ENCODE measurements at places on chromosomes 11 and 22.

DNA sequence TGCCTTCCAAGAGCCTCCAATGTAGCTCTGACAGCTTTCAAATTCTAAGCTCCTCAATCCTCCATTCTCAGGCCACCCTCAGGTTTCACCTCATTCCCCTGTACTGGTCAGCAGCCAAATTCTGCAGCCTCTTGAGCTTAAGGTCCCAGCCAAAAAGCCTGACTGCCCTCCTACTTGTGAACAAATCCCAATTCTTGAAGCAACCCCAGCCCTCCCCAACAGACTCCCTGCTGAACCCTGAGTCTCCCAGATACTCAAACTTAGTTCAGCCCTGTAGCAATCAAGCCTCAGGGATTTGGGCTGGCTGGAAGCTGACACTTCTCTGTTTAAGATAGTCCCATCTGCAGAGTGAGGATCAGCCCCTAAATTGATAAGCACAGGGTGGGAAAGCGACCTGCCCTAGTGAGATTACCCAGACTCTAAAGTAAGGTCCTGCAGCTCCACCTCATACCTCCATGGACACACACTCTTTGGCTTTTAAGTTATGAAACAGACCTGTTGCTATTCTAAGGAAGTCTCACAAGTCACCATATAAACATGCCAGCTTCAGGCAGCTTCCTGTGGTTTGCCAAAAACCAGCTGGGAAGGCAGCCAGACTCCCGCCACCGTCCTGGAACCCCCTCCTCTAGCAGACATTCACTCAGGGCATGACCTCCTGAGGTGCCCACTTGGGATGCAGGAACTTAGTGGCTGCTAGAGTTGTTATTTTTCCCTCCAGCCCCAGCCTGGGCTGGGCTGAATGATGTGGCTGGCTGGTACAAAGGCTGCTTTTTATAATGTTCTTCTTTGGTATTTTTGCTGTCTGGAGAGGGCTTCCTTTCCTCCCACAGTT is 82.5 kb upstream of the PICALM start:
- DNase-seq: peak; percentile 29

GRCh38 chr11:848380-848931 is 5.8 kb downstream of the TSPAN4 start:
- DNase-seq: no peak

DNA sequence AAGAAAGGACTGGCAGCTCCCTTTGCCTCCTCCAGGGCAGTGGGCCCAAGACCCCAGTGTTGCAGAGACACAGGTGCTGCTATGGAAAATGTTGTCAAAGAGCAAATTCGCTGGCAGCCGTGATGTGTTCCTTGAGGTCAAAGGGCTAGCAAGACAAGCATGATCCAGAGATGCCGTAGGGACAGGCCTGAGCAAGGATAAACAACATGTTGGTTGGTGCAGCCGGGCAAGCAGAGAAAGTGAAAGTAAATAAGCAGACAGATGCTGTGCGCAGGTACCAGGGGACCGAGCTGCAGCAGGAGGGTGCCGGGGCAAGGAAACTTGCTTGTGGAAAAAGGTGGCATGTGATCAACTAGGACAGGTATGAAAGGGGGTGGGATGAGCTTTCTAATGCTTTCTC is 125.5 kb upstream of the NECTIN1 start:
- no peak for DNase-seq

DNA sequence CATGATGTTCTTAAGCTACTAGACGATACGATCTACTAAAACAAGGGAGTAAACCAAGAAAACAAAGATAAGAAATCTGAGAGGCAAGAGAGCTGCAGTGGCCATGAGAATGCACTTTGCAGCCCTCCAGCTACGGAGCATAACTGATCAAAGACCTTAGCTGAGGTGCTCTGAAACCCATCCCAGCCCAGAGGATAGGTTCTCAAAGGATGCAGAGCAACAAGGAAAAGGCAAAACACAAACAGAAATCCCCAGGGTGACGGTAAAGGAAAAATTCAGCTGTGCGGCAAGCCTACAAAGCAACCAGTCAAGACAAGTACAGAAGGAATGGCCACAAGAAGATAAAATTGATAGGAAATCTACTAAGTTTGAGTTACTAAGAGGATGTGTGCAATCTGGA is 32.5 kb upstream of the CFAP300 start:
- no peak for DNase-seq

DNA sequence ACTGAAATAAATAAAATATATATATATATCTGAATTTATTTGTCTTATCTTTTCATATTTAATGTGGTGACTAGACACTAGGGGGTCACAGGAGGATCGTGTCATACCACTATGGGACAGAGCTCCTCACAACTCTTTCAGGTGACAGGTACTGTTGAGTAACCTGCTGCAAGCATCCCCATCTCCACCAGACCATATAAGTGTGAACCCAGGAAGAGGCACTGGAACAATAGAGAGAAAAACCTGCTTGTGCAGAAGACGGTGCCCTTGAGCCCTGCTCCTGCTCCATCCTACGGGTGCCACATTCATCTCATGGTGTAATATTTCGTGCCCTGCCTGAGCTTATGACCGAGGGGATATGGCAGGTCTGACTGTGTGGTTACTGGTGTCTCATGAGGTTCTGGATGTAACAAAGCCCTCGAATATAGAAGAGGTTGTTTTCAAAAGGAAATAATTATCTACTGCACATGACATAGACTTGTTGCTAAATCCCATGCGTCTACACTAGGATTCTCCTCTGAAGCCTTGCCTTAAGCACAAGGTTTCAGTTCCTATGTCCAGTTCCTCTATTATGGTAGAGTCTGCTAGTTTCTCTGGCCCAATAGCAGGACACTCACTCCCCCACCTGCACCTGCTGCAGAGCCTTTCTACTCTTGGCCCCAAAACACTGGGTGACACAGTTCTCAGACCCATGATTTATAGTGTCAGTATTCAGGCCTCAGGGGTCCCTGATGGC is 70.4 kb downstream of the GGTLC2 start:
- DNase-seq: no peak

- no peak for DNase-seq
Measured at GRCh38 chr11:587978-588380, 11.7 kb downstream of the PHRF1 start.

GRCh38 chr11:118033443-118033842 is 43.4 kb upstream of the TMPRSS4 start:
- no peak for DNase-seq

- no peak for DNase-seq
Measured at GRCh38 chr11:106131998-106132397, 54.5 kb downstream of the AASDHPPT start.

GRCh38 chr22:20087319-20088262 is 7.5 kb downstream of the DGCR8 start:
- no peak for DNase-seq

- no peak for DNase-seq
Measured at GRCh38 chr22:49128874-49129273, 698.8 kb downstream of the BRD1 start.

GRCh38 chr11:85946221-85946620 is 91.0 kb downstream of the CCDC83 start:
- DNase-seq: no peak

GRCh38 chr11:75899806-75900205 is 84.8 kb downstream of the UVRAG start:
- no peak for DNase-seq

- DNase-seq: no peak
Measured at GRCh38 chr22:43882122-43882767, 9.6 kb downstream of the PNPLA5 start.

DNA sequence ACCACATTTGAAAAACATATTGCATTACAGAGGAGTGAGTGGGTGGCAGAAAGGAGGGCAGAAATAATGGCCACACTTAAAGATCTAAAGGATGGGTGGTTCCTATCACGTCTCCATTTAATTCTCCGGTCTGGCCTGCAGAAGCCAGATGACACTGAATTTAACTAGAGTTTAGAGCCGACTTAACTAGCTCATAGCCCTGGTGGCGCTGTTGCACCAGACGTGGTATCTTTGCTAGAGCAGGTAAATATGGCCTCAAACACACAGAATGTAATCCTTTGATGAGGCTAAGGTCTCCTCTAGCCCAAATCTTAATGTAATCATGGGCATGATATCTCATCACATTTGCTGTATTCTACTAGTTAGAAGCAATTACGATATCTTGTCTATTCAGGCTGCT is 51.5 kb upstream of the GAL start:
- peak; percentile 60 for DNase-seq

DNA sequence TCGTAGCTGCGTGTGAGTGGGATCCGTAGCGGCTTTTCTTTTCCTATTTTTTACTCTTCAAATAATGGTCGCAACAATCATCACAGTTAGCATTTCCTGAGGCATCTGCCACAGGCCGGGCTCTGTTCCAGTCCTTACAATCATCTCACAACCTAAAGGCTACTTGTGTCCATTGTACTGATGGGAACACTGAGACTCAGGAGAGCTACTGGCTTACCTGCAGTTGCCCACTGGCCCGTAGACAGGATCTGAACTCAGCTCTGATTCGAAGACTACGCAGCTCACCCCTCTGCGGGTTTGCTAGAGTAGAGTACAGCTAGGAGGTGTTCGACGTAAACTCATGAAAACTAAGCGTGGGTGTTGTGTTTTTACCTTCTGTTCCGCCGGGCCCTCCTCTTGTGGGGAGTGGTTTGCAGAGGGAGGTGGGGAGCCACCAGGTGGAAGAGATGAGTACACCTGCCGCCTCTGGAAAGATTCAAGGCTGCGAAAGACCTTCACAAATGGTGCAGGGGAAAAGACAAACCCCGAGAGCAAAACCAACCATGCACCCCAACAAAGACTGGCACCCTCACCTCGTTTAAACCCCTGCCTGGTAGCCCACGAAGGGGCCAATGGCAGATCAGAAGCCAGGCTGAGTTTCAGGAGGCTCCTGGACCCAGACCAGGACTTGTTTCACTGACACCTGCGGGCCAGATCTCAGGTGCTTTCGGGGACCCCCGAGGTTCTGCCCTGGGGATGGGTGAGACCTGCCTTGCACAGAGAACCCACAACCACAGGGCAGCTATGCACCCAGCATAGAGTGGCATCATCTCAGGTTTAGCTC is 18.3 kb upstream of the RFPL3 start:
- no peak for DNase-seq

GRCh38 chr11:62273789-62274275 is 3.9 kb downstream of the SCGB2A2 start:
- DNase-seq: no peak

- DNase-seq: no peak
Measured at GRCh38 chr11:34013898-34014571, 37.5 kb upstream of the CAPRIN1 start.

DNA sequence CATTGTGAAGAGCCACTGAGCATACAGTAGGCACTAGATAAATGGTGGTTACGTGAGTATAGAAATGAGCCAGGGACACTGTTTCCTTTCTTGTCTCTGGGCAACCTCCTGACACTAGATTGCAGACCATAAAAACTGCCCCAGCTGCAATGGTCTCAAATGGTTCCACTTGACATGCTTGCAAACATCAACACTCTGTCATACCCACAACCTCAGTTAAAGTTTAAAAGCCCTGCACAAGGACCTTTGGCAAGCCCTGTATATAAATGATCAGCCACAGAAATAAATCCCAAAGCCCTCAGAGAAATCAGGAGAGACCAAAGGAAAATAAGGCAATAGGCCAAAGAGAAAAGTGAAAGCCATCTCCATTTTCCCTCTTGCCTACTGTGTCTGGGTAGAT is 20.7 kb downstream of the PLEKHA7 start:
- DNase-seq: no peak

DNA sequence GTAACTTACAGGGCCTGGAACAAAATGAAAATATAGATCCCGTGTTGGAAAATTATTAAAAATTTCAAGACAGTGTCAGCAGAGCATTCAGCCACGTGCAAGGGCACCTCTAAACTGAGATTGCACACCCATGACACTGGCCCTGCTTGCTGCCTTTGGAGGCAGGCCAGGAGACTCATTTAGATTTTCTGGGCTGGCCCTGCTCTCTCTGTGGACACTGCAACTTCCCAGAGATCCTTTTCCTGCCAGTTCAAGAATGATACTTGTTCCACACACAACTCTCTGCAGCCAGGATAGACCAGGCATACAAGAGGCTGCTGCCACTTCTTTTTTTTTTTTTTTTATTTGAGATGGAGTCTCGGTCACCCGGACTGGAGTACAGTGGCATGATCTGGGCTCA is 56.7 kb upstream of the PTPRJ start:
- no peak for DNase-seq

DNA sequence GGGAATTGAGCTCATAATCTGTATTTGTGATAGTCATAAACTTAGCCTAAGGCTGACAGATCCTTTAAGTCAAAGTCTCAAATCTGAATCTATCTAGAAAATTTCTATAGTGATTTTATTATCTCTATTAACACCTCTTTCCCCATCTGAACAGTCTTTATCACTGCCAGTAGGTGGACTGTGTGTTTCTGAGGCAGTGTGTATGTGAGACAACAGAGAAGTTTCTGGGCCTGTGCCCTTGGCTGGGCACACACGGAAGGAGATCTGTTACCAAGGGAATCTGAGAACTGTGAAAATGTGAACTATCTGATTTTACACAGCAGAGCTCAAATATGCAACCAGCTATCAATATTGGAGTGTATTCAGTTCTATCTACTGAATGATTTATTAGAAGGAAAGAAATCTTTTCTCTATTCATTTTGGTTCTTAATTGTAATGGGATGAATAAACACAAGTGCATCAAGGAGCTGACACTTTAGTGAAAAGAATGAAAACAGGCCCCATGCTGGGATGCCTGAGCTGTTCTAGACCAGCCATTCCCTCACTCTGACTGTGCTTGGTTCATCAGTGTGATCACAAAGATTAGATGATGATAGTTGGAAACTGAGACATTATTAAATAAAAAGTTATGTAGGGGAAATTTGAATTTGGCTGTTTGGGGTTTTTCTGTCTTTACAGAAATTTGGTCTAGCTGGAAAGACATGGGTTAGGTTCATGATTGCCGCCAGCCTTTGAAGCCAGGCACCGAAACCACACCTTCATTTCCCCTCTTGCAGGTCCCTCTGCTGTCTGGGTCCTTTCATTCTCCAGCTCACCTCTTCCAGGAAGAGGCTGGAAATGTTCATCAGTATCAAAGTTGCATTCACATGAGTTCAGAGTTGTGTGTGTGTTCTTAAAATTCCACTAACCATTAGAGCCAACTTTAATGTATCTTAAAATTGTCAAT is 68.1 kb downstream of the LIF start:
- DNase-seq: no peak

DNA sequence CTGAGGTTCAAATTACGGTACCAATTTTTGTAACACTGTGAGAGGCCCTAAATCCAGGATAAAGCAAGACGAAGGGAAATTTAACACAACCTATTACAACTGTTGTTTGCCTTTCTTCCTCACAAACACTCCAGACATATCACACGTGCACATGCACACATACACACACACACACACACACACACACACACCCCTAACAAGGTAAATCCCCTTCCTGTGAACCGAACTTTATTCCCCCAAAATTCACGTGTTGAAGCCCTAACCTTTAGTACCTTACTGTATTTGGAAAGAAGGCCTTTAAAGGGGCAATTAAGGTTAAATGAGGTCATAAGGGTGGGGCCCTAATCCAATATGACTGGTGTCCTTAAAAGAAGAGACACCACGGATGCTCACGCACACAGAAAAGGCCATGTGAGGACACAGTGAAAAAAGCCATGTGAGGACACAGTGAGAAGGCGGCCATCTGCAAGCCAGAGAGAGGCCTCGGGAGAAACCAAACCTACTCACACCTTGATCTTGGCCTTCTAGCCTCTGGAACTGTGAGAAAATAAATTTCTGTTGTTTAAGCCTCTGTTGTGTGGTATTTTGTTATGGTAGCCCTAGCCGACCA is 1.8 kb downstream of the SERGEF start:
- DNase-seq: no peak
